Effector memory CD8-positive, alpha-beta T cell (primary cell): ENCODE measurements at places on chromosomes 11 and 22.

DNA sequence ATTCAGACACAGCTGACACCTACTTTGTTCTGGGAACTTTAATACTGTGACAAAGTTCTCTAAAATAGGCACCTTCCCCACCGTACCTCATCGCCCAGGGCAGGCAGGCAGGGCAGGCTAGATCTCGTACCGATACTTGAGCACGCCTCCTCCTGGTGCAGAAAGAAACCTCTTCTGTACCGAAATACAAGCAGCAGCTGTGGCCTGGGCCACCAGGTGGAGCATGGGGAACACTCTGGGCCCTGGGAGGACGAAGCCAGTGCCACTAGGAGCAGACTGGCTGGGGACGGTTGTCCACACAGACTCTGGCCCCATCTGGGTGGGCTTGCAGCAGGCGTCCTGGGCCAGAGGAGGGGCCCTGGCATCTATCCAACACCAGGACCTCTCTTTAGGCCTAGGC lies 12.8 kb downstream of the PMM1 start:
- DNase-seq, result peak; percentile 9

GRCh38 chr11:27600656-27601055 lies 94.1 kb upstream of the LIN7C start:
- DNase-seq, result no peak

GRCh38 chr11:10511181-10511621 lies 29.8 kb downstream of the RNF141 start:
- DNase-seq, result no peak

DNA sequence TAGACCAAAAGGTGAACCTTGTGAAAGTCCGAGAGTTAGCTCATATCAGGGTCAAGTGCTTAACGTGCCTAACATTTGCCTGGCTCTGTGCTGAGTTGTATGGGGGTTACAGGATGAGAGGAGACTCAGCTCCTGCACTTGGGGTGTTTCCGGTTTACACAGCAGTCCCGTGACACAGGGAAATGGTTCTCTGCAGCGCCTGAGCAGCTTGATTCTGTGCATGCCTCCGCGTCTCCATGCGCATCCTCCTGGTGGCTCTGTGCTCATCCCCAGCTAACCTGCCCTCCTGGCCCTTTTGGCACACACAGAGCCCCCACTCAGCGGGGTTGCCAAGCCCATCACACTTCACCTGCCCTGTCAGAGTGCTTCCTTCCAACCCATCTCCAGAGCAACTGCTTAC lies 238.3 kb upstream of the TBCEL start:
- DNase-seq, result no peak

DNA sequence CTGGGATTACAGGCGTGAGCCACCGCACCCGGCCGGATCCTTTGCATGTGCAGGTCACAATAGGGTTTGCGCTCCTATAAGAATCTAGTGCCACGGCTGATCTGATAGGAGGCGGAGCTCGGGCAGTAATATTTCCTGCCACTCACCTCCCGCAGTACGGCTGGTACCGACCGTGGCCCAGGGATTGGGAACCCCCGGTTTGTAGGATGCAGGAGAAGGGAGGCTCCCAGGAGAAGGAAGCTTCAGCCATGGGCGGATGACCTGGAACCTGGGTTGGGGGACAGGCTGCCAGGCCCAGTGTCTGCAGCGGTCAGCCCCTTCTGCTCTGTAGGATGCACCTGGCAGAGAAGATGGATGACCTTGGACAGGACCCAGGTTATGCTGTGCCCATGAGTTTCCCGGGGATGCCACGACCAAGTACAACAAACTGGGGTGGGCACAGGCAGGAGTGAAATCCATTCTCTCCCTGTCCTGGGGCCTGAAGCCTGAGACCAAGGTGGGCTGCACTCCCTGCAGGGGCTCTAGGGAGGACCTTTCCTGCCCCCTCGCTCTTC lies 818.9 kb downstream of the BRD1 start:
- DNase-seq, result no peak
